MCF 10A (cell line): ENCODE measurements at places on chromosomes 12 and 14. TPM values are rescaled to one million over a fixed set of nuclear protein-coding genes. Genes with fewer than 3 reads are reported as not detected.

DNA sequence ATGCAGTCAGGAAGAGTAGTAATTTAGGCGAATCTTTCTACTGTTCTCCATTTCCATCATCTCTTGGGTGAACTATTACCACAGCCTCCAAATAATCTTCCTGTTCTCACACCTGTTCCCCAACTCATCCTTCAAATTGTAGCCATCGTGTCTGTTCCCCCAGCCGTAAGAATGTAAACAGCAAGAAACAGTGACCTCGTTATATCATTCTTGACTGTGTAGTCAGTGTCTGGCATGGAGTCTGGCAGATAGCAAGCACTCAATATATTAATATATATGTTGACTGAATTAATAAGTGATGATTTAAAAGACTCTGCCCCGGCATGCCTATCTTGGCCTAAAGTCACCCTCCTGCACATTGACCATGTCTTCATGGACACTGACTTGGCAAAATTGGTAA, 20.3 kb downstream of the PDE6H start:
- no peaks in the 10 kb centered on the region for H3K36me3 ChIP-seq
- DNase-seq = no peak
- no peak overlapping the region for H3K27ac ChIP-seq
- H3K4me3 ChIP-seq = no peak overlapping the region

DNA sequence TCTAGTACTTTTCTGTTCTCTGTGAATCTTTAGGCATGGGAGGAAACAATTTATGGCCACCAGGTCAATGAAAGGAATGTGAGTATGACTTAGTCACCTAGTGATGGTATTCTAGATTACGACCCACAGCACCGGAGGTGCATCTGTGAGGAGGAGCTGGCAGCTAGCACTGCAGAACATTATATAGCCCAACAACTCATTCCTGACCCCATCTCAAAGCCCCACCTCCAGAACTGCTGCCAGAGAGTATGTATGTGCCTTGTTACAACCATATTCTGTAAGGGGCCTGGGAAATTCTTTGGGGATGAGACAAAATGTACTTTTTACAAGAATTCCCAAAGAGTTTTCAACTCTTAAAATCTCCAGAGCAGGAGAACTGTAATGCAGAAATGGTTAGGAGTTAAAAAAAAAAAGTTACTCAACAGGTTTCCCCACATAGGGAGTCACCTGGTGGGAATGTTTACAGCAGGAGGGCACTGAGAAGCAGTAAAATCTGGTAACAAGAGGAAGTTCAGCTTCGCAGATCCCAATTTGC, 34.9 kb upstream of the CERS5 start:
- H3K27me3 ChIP-seq = no peaks in the 10 kb centered on the region
- peaks cover 17% of the 10 kb centered on the region for H3K4me1 ChIP-seq
- H3K27ac ChIP-seq = peak overlapping the region; percentile 74
- peaks cover 41% of the 10 kb centered on the region for H3K36me3 ChIP-seq

DNA sequence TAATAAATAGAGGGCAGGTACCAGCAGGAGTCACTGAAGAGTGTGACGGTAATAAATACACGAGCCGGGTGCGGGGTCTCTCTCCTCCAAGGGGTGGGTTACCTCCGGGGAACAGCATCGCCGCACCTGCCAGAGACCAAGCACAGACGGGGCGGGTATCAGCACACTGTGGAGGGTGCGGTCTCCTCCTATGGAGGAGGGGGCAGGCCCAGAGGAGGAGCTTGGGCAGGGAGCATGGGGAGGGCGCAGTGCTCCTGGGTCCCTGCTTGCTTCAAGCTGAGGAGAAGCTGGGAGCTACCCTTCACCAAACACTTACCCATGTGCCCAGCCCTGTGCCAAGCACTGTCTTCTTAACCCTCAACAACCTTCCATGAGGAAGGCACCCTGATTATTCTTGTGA, 12.8 kb downstream of the PGF start:
- no peak overlapping the region for H3K4me3 ChIP-seq
- H3K27me3 ChIP-seq = no peaks in the 10 kb centered on the region
- no peak overlapping the region for H3K27ac ChIP-seq
- no peaks in the 10 kb centered on the region for H3K36me3 ChIP-seq
- DNase-seq = no peak

Gene BIN2
- not detected in 2 replicates for total RNA-seq

Gene AMN
- total RNA-seq = 0.29 TPM in 1 of 2 replicates, not detected in the other

Gene BDKRB1
- total RNA-seq = 0.32 and 0.51 TPM in 2 replicates

Gene B4GALNT3
- 0.68 and 0.76 TPM in 2 replicates for total RNA-seq

Gene CKB
- total RNA-seq = 5.7 and 8.5 TPM in 2 replicates

- no peaks in the 10 kb centered on the region for H3K27me3 ChIP-seq
- no peak overlapping the region for H3K27ac ChIP-seq
- peaks cover 18% of the 10 kb centered on the region for H3K4me1 ChIP-seq
- peaks cover 7% of the 10 kb centered on the region for H3K36me3 ChIP-seq
Measured at GRCh38 chr12:54220092-54220557, 31.3 kb upstream of the SMUG1 start.

Gene MANSC4
- total RNA-seq = not detected in 2 replicates

Gene PMCH
- total RNA-seq = not detected in 2 replicates

DNA sequence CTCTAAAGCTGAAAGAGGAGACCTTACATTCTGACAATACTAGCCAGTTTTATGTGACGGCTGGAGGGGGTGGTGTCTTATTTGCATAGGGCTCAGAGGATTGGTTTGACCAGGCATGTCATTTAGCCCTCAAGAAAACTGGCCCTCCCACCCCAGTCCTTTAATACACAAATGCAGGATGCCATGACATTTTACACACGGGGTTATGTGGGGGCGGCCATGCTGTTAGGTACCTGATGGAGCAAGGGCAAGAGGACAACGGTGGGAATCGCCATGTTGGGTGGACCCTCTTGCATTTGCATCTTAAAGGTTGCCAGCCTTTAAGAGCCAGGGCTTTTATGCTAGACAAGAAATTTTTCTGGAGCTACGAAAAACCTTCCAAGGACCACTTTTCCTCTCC, 23.3 kb downstream of the MDM2 start:
- peaks cover 13% of the 10 kb centered on the region for H3K4me1 ChIP-seq
- no peak overlapping the region for H3K4me3 ChIP-seq

GRCh38 chr12:14619741-14620501, 52.2 kb upstream of the PLBD1 start:
- no peak overlapping the region for H3K27ac ChIP-seq
- no peaks in the 10 kb centered on the region for H3K27me3 ChIP-seq
- DNase-seq = no peak
- peaks cover 8% of the 10 kb centered on the region for H3K4me1 ChIP-seq
- H3K4me3 ChIP-seq = no peak overlapping the region

Gene FRS2
- total RNA-seq = 21.3 and 28.1 TPM in 2 replicates

DNA sequence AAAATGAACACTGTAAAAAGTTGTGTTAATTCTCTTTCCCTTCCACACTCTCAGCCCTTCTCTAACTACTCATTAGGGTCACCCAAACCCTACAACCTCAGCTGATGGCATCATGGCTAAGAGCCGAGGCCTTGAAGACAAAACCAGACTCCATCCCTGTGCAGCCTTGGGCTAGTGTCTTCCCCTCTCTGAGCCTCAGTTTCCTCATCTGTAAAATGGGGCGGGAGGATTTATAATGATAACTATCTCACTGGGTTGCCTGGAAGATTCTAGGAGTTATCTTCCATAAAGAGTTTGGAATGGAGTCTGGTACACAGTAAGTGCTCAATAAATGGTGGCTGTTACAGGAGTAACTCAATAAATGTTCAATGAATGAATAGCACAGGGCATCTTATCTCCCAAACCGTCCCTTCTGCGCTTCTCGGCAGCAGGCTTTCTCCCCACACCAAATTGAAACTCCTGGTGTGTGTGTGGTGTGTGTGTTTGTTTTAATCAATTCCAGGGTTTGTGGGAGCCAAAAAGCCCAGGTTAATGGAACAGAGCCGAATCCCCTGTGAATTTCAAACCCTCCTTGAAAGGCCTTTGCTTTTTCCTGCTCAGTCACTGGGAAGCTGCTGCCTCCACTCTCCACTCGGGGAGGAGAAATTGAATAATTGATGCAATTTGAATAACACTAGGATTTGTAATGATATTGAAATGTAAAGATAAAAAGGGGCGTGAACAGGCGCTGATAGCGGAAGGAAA, 61.2 kb upstream of the FAM222A start:
- no peak overlapping the region for H3K27ac ChIP-seq
- peaks cover 33% of the 10 kb centered on the region for H3K27me3 ChIP-seq
- DNase-seq = no peak
- H3K4me1 ChIP-seq = no peaks in the 10 kb centered on the region
- H3K36me3 ChIP-seq = no peaks in the 10 kb centered on the region
- no peak overlapping the region for H3K4me3 ChIP-seq

- no peak for DNase-seq
- no peak overlapping the region for H3K27ac ChIP-seq
- H3K4me1 ChIP-seq = no peaks in the 10 kb centered on the region
- no peaks in the 10 kb centered on the region for H3K27me3 ChIP-seq
- no peaks in the 10 kb centered on the region for H3K36me3 ChIP-seq
Measured at GRCh38 chr14:44586910-44587309, 79.8 kb upstream of the FSCB start.

GRCh38 chr12:13970803-13971202, 10.6 kb downstream of the GRIN2B start:
- no peaks in the 10 kb centered on the region for H3K4me1 ChIP-seq
- no peaks in the 10 kb centered on the region for H3K36me3 ChIP-seq
- H3K27ac ChIP-seq = no peak overlapping the region

- H3K27me3 ChIP-seq = peaks cover 20% of the 10 kb centered on the region
- H3K27ac ChIP-seq = no peak overlapping the region
- H3K4me1 ChIP-seq = no peaks in the 10 kb centered on the region
- no peaks in the 10 kb centered on the region for H3K36me3 ChIP-seq
- no peak overlapping the region for H3K4me3 ChIP-seq
Measured at GRCh38 chr12:115799610-115800009, 477.9 kb downstream of the MED13L start.

- no peak for DNase-seq
- no peaks in the 10 kb centered on the region for H3K4me1 ChIP-seq
- H3K4me3 ChIP-seq = no peak overlapping the region
- peaks cover 67% of the 10 kb centered on the region for H3K27me3 ChIP-seq
Measured at GRCh38 chr12:21384261-21384660, 11.6 kb downstream of the IAPP start.

Gene CLEC1B
- not detected in 2 replicates for total RNA-seq

- H3K4me1 ChIP-seq = no peaks in the 10 kb centered on the region
- no peak overlapping the region for H3K4me3 ChIP-seq
- H3K27me3 ChIP-seq = no peaks in the 10 kb centered on the region
- H3K36me3 ChIP-seq = no peaks in the 10 kb centered on the region
- no peak overlapping the region for H3K27ac ChIP-seq
- DNase-seq = no peak
Measured at GRCh38 chr12:7695237-7695560, 376 bp downstream of the GDF3 start.

- H3K36me3 ChIP-seq = peaks cover 6% of the 10 kb centered on the region
- peaks cover 25% of the 10 kb centered on the region for H3K4me1 ChIP-seq
- H3K27ac ChIP-seq = peak overlapping the region; percentile 89
- DNase-seq = peak; percentile 96
- H3K27me3 ChIP-seq = no peaks in the 10 kb centered on the region
Measured at GRCh38 chr12:38904537-38905479, 583 bp downstream of the CPNE8 start.

Gene POTEG
- total RNA-seq = not detected in 2 replicates

DNA sequence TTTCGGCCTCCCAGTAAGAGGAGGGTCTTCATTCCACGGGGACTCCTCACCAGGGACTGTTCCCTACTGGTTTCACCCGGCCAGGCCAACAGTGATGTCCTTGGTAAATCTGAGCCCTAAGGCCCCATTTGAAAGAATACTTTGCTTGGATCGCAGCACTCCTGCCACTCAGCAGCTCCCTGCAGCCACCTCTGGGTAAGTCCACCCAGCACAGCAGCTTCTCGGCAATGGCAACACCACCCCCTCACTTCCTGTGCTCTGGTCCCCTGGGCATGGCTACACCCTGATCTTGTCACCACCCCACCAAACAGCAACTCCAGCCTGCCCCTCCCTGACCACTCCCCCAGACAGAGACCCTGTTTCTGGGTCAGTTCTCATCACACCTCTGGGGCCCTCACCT, 100.3 kb downstream of the SETD3 start:
- no peaks in the 10 kb centered on the region for H3K36me3 ChIP-seq
- H3K27ac ChIP-seq = no peak overlapping the region
- H3K4me3 ChIP-seq = no peak overlapping the region
- H3K4me1 ChIP-seq = peaks cover 28% of the 10 kb centered on the region

DNA sequence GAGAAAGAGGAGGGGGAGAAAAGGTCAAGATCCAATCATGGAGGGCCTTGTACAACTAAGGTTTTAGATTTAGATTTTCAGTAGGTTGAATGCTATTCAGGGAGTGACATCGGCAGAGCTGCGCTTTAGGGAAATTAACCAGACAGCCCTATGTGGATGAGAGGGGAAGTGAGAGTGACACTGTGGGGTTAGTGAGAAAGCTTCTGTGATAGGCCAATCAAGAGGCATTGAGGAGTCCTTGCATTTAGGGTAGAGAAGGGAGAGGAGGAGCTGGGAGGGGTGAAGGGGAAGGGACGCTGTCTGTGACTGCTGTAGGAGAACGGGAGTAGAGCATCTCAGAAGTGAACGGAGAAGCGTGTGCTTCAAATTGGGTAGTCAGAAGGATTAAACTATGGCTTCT, 3.4 kb downstream of the HSD17B6 start:
- H3K36me3 ChIP-seq = no peaks in the 10 kb centered on the region
- no peaks in the 10 kb centered on the region for H3K27me3 ChIP-seq
- no peak overlapping the region for H3K4me3 ChIP-seq

Gene BHLHE41
- total RNA-seq = 1.1 and 3.4 TPM in 2 replicates

Gene PTPN21
- 15.7 and 18.1 TPM in 2 replicates for total RNA-seq

GRCh38 chr14:34794217-34794616, 79.8 kb upstream of the CFL2 start:
- no peak for DNase-seq
- H3K4me1 ChIP-seq = no peaks in the 10 kb centered on the region
- peaks cover 95% of the 10 kb centered on the region for H3K36me3 ChIP-seq
- no peaks in the 10 kb centered on the region for H3K27me3 ChIP-seq
- no peak overlapping the region for H3K27ac ChIP-seq

DNA sequence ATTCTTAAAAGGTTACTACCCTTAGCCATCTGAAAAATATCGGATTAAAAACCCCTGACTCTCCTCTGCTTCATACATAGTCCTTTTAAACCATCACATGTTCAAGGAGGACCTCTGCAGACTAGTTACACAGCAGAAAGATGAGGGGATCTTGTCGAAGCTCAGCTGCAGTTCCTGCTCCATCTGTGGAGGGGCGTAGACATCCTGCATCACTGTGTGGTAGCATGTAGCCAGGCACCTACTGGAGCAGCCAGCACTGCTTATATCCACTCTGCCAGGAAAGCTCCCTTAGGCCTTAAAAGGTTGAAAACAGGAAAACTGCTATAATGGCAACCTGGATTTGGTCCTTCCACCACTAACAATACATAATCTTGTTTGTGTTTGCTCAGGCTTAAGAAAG, 57.6 kb upstream of the STRN3 start:
- H3K27ac ChIP-seq = no peak overlapping the region
- DNase-seq = no peak

- H3K36me3 ChIP-seq = no peaks in the 10 kb centered on the region
- no peak for DNase-seq
- no peak overlapping the region for H3K27ac ChIP-seq
- H3K4me1 ChIP-seq = no peaks in the 10 kb centered on the region
- no peak overlapping the region for H3K4me3 ChIP-seq
Measured at GRCh38 chr14:99937475-99938244, 127.6 kb upstream of the EVL start.
